NCI-H2227 treated with DMSO at 0.1 percent for 48 hours (cell line): ENCODE measurements at places on chromosomes 2 and 18.

DNA sequence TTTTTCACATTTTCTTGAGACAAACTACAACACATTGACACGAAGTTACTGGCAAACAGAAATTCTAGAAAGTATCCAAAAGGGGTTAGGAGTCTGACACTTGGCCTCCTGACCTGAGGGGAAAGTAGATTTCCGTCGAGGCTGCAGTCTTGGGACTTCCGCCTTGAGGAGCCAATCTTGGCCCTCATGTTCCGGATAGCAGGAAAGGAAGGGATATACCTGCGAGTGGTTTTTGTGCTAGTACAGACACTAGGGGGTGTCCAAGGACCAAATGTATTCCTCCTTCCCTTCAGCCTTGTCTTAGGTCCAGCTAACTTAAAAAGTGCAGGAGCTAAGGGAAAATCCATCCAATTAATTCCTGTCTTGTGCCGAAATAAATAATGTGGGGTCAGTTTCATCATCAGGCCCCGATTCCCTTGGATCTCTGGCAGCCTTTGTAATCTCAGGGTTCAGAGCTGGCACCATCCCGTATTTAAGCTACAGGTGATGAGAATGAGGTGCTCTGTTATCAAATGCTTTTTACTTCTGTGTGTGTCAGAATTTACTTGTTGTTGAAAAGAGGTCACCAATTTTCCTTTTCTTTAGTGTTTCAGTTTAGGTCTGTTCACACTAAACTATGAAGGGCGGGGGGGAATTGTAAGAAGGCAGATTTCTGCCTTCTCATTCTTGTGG lies 330.2 kb upstream of the FANCL start:
- peak; percentile 79 for DNase-seq

GRCh38 chr18:61199171-61199848 lies 133.9 kb upstream of the CDH20 start:
- DNase-seq = no peak

GRCh38 chr2:191245869-191246531 lies 796 bp downstream of the MYO1B start:
- peak; percentile 53 for DNase-seq

GRCh38 chr2:138948070-138948539 lies 167.9 kb upstream of the NXPH2 start:
- peak; percentile 88 for DNase-seq

- no peak for DNase-seq
Measured at GRCh38 chr2:232236200-232236599, 142.4 kb upstream of the ALPP start.

GRCh38 chr18:57687970-57688369 lies 66.3 kb upstream of the NARS1 start:
- DNase-seq = no peak

DNA sequence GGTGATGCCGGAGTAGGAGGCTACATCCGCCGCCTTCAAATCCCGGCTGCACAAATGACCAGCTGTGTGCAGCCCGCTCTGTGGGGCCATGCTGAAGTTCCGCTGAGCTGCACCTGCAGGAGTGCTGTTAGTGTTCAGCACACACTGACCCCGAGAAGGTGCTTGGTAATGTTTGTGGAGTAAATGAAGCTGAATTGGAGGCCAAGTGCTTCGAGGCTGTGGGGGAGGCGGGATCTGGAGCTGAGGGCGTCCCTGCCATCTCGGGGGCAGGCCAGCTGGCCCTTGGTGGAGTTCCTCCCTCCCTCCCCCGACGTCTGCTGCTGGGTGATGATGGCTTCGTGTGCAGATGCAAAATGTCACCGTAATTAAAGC lies 23.2 kb downstream of the KCNF1 start:
- DNase-seq = no peak
